Fibroblast of mammary gland (primary cell): ENCODE measurements at places on chromosomes 2 and 18.
A peak's percentile ranks its signal among the peaks of the same experiment; 100 is the strongest.

DNA sequence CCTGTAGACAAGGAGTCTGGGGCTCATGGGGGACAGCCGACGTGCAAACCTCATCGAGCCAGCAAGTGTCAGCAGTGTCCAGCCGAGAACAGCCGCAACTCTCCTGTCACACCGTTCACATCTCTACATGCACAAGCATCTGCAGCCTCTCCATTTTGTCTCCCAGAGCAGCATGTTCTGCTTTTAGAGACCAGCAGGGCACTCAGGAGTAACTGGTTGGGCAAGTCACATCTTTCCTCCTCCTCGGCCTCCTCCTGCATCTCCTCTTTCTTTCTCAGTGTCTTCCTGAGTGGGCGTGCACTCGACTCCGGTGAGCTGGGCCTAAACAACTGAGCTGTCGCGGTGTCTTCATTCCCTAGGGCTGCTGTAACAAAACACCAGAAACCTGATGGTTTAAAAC lies 249.9 kb downstream of the SH3BP4 start:
- DNase-seq, result no peak

GRCh38 chr2:85789271-85789670 lies 35.5 kb downstream of the ATOH8 start:
- DNase-seq, result no peak

GRCh38 chr2:157194097-157194688 lies 63.3 kb upstream of the GALNT5 start:
- peak; percentile 75 for DNase-seq

DNA sequence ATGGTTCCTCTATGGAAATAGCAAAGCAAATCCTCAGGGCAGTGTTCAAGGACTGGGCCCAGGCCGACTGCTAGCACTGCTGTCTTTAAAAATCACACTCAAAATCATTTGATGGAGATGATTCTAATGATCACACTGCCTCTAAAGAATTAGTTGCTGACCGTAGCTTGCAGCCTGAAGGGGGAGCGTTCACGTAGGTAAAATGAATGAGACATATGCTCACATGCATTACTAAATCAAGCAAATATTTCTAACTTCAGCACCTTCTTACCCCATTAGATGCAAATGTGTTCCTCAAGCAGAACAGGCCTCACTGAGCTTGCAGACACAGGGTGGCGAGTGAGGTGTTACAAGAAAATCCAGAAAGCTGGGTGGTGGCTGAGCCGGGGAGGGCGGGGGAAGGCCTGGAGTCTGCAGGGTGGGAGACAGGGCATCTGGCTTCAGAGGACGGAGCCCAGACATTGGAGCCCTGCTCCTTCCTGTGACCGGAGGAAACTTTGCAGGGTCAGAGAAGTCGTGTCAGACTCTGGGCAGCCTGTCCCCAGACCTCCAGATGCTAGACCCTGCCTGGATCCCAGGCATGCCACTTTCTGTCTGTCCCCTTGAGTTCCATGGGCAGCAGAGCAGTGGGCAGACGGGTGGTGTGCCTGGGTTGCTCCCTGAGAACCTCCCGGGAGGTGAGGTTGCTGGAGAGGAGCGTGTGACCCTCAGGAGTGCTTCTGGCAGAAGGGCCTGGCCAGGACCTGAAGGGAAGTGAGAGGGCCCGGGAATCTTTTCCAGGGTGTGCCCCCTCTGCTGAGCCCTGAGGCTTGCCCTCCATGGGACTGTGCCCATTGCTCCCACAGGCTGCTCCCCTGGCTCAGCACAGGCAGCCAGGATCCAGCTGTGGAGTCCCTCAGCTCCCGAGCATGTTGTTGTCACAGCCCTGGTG lies 7.1 kb upstream of the NPPC start:
- no peak for DNase-seq

DNA sequence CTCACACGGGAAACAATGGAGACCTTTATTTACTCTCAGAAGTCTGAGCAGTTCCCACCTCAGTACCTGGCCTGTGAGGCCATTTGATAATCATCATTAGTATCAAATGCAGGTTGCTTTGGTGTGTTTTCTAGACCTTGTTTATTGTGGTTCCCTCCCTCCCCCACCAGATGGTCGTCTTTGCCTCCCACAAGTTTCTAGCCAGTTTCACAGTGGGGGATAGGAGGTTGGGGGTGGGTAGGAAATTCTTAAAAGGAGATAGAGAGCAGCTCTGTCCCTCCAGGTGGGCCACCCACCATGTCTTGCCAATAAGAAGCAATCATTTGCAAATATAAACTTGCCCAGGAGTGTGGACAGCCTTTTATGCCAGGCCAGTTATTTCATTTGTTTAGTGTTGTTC lies 31.3 kb downstream of the SETBP1 start:
- no peak for DNase-seq

- no peak for DNase-seq
These were observed 121.9 kb downstream of the TSN start for GRCh38 chr2:121877366-121877765.

GRCh38 chr18:79411614-79412526 lies 16.1 kb downstream of the NFATC1 start:
- DNase-seq, result no peak
